ENCODE measurements at places on chromosomes 7 and 10. TPM values are rescaled to one million over a fixed set of nuclear protein-coding genes. Genes with fewer than 3 reads are reported as not detected.

GRCh38 chr10:79191951-79192676 lies 123.3 kb downstream of the ZMIZ1 start:
- DNase-seq = no peak

GRCh38 chr10:28837613-28838390 lies 160.5 kb downstream of the BAMBI start:
- DNase-seq = no peak

GRCh38 chr7:156493942-156494341 lies 146.6 kb upstream of the RNF32 start:
- no peak for DNase-seq

DNA sequence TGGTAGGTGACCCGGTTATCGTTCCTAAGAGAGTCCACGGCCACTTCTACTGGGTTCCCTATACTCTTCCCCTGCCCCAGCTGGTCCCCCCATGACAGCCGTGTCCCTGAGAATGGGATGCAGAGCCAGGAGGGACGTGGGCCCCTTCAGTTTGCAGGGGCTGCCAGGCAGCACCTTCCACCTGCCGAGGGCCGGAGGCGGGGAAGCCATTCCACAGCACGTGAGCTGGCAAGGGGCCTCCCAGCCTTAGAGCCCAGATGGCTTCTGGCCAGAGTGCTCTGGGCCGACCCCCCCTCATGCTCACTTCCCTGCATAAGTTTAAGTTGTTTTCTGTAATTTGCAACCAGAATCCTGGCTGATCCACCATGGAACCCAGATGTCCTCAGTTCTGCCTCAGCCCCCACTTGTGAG lies 39.0 kb downstream of the DIP2C start:
- DNase-seq = no peak

GRCh38 chr7:71290452-71290851 lies 158.5 kb downstream of the GALNT17 start:
- no peak for DNase-seq

- no peak for DNase-seq
These were observed 87.9 kb upstream of the PLXDC2 start for GRCh38 chr10:19728376-19728775.

The TRRAP gene
- 14.2 TPM for polyA plus RNA-seq

The NMT2 gene
- 14.5 TPM for polyA plus RNA-seq

DNA sequence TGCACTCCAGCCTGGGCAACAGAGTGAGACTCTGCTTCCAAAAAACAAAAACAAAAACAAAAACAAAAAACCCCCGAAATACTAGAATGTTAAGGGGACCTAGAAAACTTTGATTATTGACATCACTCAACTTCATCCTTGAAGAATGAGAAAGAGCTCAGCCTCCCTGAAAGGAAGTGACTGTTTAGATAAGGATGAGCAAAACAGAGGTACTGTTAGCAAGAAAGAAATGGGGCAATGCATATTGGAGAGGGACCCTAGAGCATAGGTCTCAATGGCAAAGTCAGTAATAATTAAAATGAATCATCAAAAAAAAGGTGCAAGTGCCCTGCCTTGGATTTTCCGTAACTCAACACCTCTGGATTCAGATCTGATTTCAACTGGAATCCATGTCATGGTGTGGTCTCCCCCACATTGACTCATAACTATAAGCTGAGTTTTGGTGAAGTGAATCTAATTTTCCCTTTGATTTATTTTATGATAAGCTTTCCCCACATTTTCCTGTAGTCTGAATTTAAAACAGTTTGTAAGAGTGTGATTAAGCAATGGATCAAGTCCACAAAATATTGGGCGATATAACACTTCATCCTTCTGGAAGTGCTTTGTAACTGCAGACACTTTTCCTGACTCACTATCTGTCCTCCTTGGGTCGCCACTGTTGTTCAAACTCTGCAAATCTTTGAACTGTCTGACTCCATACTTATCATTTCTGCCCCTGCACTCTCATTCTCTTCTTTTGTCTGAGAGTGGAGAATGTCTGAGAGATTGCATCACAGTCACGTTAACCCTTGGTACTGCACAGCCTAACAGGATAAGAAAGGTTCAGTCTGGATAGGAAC lies 224.8 kb upstream of the LYZL1 start:
- DNase-seq = no peak
